NK-92 treated with Interleukin-12 subunit alpha and Interleukin-12 subunit beta, amount 100 ng/mL, for 24 hours (cell line): ENCODE measurements at places on chromosomes 3 and 15.

- DNase-seq: no peak
These were observed 105.5 kb upstream of the SETMAR start for GRCh38 chr3:4197670-4198069.

- DNase-seq: no peak
These were observed 438 bp upstream of the SLC49A4 start for GRCh38 chr3:122794483-122794778.

GRCh38 chr15:37078566-37078965 lies 21.8 kb downstream of the MEIS2 start:
- no peak for DNase-seq

- DNase-seq: no peak
These were observed 303.6 kb upstream of the LRRN1 start for GRCh38 chr3:3495611-3496010.

GRCh38 chr15:100771746-100772145 lies 107.9 kb upstream of the ALDH1A3 start:
- DNase-seq: no peak

- no peak for DNase-seq
These were observed 27.2 kb upstream of the STT3B start for GRCh38 chr3:31505371-31506048.

DNA sequence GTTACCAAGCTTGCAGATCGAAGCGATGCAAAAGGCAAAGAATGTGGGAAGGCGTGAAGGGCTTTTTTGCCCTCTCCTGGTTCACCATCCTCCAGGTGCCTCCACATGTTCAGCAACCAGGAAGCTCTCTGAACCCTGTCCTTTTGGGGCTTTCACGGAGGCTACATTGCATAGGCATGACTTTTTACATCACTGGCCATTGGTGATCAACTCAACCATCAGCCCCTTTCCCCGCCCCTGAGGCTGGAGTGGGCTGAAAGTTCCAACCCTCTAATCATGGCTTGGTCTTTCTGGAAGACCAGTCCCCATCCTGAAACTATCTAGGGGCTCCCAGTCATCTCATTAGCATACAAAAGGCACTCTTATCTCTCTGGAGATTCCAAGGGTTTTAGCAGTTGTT lies 52.6 kb downstream of the UACA start:
- no peak for DNase-seq

DNA sequence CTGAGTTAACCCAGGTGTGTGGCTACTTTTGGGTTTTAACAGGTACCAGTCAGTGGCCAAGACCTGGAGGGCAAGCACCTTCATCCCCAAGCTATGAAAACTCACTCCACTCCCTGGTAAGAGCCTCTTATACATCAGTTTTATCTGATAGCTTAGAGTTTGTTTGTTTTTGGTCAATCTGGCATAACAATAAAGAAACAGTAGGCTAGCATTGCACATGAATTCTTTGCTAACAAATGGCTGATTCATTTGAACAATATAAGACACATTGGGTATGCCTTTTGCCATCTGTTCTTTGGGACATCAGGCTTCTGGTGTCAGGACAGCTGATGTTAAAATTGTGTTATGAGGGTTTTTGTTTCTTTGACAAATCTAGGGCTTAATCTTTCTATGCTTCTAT lies 125.0 kb upstream of the CGNL1 start:
- DNase-seq: no peak

DNA sequence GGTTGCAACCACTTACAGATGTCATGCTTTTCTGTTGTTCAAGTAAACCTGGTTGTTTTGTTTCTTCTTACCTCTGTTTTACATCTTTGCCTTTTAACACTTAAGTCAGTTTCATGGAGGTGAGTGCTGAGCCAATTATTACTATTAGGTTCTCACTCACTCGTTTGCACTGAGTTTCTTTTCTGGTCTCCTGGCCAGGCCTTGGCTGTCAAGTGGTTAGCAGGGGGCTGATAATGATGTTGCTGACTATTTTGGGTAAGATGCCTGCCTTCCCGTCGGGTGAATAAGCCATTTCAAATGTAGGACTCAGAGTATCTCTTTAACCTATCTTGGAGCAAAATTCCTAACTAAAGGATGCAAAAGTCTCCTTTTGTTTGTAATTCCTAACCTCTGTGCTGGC lies 78.5 kb downstream of the KLHL25 start:
- DNase-seq: no peak

GRCh38 chr3:168117059-168117458 lies 21.3 kb upstream of the GOLIM4 start:
- no peak for DNase-seq

- no peak for DNase-seq
These were observed 12.7 kb upstream of the CPA3 start for GRCh38 chr3:148852271-148852992.

- DNase-seq: no peak
These were observed 21.5 kb upstream of the FSTL1 start for GRCh38 chr3:120472121-120472844.

DNA sequence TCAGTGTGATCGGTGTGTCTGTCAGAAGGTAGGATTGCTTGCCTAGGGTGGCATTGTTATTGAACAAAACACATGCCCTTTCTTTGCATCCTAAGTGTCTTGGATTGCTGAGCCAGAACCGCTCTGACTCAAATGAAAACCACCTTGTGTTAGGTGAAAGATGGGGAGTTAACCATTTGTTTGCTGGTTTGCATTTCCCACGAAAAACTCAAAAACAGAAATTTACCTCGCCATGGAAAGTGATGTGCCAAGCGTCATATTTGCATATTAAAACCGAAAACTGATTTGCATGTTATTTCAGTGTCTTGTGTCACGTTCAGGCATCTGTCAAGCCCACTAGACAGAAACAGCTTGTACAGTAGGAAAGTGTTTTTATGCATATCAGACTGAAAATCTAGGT lies 474.6 kb upstream of the TPRG1 start:
- no peak for DNase-seq

- no peak for DNase-seq
These were observed 87.3 kb downstream of the TFG start for GRCh38 chr3:100796556-100796955.

GRCh38 chr15:29820394-29821154 lies 1.7 kb downstream of the TJP1 start:
- no peak for DNase-seq

DNA sequence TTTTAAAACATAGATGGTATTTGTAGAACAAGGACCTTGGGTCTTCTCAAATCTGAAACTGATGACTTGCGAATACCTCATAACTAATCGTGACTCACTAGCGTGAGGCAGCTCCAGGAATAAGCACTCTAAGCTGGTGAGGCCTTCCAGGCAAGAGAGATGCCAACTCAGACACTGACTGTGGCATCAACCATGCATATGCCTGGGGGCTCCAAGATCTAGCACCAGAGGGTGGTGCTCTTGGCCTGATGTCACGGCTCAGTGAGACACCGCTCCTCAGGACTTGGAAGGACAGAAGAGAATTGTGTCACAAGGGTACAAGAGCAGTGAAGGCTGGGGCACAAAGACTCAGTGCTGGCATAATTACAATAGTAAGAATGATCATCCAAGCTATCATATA lies 125.0 kb upstream of the TRIM42 start:
- DNase-seq: no peak

DNA sequence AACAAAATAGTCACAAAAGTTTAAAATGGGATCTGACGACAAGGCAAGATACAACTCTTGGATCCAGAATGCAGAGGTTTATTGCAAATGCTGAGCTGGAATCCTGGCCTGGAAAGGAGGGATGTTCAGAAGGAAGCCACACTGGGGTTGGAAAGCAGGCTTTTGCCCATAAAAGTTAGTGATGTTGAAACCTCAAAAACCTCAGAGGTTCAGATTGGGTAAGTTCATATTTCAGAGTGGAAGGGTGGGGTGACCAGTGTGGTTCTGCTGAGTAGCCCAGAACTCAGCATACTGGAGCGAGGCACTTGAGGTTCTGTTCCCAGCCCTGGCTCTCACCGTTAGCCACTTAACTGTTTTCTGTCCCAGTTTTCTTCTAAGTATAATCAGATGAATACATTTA lies 114.0 kb upstream of the OSTN start:
- DNase-seq: no peak

- DNase-seq: no peak
These were observed 315.8 kb upstream of the ROBO2 start for GRCh38 chr3:76724075-76724474.

GRCh38 chr3:185820973-185821758 lies 3.7 kb downstream of the IGF2BP2 start:
- DNase-seq: no peak

- DNase-seq: no peak
These were observed 37.9 kb downstream of the ADIPOQ start for GRCh38 chr3:186880406-186880805.

- DNase-seq: no peak
These were observed 74.7 kb downstream of the ZBBX start for GRCh38 chr3:167305340-167305890.

DNA sequence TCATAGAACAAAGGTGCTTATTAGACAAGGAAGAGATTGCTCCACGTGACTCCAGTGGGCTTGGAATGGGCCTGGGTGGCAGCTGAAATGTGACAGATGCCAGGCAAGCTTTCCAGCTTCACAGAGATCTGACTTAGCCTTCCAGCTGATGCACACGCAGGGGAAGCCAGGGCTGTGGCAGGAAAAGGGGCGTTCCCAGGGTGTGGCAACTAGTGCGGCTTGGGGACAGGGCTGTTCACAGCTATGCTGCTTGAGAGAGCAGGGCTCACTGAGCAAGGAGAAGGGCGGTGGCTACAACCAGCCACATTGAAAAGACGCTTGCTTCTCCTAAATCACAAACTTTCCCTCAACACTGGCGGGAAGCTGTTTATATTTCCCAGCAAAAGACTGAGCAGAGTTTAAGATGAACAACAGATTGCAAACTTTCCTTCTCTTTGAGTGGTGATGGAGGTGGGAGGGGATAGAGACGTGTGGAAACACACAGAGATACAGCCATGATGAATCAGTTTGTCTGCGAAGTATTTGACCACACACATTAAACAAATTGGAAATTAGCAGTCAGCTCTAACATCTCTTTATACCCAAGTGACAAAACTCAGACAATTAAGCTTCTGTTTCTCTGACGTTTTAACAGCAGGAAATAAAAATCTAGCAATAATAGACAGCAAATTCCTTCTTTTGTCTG lies 127.5 kb downstream of the BDH1 start:
- DNase-seq: no peak

GRCh38 chr3:17634964-17635363 lies 107.5 kb downstream of the TBC1D5 start:
- DNase-seq: no peak

DNA sequence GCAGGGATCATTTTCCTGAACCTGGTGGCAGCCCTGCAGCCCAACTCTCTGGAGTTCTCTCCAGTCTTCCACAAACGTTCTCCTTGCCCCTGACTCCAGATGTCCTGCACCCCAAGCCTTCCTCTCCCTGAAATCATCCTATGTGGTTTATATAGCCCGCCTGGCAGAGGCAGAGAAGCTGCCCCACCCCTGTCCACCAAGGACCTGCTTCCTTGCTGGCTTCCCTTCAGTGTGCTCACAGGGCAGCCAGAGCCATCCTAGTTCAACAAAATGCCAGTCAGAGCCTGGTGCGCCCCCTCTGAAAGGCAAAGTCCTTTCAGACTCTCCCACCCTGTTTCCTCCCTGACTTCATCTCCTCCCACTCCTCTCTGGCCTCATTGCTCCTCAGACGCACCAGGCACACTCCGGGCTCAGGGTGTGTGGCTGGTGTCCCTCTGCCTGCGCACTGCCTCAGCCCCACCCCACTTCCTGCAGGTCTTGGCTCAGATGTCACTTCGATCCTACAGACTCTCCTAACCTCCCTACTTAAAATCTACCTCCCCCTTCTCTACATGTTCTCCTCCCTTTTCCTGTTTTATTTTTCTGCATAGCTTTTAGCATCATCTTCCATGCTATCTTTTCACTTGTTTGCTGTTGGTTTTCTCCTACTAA lies 5.9 kb downstream of the KBTBD13 start:
- DNase-seq: no peak

- DNase-seq: no peak
These were observed 20.1 kb upstream of the CD96 start for GRCh38 chr3:111521891-111522290.

DNA sequence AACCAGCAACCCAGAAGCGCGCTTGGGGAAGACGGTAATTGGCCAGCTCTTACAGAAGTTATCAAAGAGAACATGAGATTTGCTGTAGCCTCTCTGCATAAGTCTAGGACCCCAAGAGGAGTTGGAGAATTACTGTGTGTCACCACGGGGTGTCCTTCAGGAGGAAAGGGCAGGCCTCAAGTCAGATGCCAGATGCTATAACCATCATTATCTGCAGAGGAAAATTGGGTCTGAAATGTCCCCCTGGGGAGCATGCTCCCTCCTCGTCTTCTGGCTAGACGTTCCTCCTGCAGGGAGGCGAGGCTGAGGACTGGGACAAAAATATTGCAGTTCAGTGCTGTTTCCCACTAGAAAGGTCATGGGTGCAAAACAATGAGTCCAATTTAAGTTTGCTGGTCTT lies 380.5 kb upstream of the CFAP20DC start:
- DNase-seq: no peak

DNA sequence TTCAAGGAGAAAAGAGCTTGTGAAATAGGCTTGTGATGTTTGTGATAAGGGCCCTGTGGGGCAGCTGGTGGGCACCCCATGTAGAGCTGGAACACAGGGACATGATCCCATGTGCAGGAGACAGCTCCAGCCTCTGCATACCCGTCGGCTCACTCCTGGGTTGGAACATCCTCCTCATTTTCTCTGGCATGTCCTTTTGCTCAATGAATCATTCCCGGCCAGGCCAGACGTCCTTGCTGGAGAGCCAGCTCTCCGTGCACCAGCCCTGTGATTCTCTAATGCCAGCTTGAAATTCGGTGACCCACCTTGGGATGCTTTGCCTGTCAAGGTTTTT lies 77.3 kb downstream of the SMAD3 start:
- no peak for DNase-seq
